ENCODE measurements at places on chromosomes 2 and 18.

- no peak for DNase-seq
Observed at GRCh38 chr2:142865924-142866323, 11.5 kb upstream of the KYNU start.

DNA sequence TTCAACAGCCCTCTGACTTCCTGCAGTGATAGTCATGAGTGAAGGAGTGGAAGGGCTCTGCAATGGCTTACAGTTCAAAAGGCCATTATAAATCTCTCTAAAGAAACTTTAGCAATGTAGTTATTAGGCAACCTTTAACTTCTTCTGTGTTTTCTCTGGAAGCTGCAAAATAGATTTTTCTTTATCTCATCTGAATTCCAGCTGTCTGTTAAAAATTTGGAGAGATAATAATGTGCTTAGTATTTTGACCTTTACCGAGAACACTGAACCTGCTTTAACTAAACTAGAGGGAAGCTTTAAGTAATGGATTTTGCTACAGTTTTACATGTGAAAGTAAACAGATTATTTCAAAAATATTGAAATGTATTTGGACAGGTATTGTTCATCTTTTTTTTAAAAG is 847.9 kb downstream of the ERBB4 start:
- no peak for DNase-seq

DNA sequence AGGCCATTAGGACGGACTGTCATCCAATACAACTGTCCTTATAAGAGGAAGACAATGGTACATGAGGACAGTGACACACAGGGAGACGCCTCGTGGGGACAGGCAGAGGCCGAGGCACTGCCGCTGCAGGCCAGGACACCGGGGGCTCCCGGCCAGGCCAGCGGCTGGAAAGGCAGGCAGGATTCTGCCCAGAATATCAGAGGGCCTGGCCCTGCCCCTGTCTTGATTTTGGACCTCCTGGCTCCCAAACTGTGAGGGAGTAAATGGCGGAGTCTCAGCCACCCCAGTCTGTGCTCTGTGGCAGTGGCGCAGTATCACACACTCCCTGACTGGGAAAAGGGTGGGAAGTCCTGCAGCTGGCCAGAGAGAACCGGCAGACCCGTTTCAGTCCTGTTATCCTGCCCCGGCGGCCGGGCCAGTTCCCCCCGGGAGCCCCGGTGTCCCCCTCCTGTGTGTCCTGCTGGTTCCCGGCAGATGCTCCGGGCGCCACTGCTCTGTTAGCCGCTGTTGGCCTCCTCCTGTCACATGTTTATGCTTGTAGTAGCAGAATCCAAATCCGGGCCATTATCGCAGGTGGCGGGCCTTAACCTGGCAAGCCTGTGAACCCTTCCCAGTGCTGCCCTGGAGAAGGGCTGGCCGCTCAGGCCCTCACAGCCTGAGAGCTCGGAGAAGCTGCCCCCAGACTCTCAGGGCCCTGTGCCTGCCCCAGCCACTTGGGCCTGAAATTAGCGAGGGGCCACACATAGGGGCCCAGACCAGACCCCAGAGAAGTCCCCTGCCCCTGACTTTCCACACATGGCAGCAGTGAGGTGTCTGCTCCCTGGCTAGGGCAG is 31.4 kb upstream of the TAF1B start:
- DNase-seq: peak; percentile 54

DNA sequence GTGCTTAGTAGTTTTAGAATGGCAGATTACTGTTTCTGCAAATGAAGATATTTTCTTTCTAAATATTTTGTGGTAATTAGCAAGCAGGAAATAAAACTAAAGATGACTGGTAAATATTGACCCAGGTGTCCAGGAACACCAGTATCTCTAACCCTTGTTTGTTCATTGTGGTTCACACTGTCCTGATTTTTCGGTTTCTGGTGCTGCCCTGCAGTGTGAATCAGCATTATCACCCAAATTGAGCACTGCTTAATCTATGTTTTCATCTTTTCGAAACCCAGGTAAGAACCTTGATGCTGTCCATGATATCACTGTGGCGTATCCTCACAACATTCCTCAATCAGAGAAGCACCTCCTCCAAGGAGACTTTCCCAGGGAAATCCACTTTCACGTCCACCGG is 167.4 kb downstream of the CAPN13 start:
- no peak for DNase-seq

DNA sequence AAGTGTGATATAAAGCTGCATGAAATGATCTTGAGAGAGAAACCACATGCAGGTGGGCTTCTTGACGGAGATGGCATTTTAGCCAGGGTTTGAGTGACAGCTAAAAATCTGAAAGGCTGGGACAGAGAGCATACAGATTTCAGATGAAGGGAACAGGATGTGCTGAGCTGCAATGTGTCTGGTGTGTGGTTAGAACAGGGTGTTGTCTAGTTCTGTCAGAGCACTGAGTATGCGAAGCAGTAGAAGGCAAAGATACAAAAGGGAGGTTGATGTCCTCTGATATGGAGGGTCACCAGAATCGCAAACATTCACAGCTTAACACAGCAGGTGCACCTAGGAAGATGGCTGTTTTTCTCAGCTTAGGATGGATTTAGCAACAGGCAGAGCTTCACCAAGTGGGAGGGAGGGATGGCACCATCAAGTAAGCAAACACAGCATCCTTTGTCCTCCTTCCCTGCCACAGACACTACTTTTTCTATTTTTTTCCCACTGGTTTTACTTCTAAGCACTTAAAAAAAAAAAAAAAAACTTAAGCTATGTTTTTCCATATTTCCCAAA is 182.5 kb downstream of the TMX3 start:
- DNase-seq: no peak

DNA sequence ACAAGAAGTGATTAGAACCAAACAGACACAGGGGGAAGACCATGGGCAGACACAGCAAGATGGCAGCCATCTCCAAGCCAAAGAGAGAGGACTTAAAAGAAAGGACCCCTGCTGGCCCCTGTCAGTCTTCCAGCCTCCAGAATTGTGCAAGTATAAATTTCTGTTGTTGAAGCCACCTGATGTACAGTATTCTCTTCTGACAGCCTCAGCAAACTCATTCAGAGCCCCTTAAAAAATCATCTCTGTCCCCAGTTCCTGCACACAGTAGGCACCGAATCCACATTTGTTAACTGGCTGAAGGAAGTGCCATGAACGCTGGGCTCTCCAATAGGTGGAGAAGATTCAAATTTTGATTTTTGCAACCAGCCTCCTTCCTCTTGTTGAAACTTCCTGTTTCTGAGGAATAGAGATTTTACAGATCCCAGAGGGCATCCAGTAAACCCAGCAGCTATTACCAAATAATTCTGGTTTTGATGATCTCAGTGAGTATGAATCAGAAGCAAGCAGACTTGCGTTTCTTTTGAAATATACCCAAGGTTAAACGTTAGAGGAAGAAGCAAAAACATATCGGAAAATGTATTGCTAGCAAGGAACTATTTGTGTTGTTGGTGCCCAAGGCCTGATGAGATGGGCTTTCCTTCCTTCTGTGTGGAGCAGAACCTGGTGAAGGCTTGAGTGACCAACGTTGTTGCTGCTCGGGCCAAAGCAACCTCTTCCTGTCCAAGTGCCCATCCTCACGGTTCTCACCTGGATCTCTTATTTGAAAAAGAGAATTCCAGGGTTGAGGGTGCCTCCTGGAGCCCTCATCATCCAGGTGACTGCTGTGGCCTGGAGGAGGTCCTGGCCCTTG is 47.7 kb upstream of the PLB1 start:
- DNase-seq: peak; percentile 23

- no peak for DNase-seq
Observed at GRCh38 chr2:138867341-138867740, 87.2 kb upstream of the NXPH2 start.

GRCh38 chr2:222025881-222026271 is 272.9 kb downstream of the PAX3 start:
- no peak for DNase-seq

DNA sequence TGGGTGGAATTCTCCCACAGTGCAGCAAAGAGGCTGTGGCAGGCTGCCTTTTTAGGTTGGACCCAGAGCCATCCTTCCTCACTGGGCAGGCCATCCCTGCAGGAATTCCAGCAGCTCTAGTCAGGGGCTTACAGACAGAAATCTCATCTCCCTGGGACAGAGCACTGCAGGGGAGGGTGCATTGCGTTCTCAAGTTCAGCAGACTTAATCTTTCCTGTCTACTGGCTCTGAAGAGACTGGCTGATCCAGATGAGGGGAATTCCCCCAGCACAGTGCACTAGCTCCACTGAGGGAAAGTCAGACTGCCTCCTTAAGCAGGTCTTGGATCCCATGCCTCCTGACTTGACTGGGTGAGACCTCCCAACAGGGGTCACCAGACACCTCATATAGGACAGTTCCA is 899.7 kb upstream of the VRK2 start:
- DNase-seq: peak; percentile 49
